ENCODE measurements at places on chromosomes 2 and 18.

GRCh38 chr18:11980494-11981191 lies 664 bp upstream of the IMPA2 start:
- ATAC-seq: peak; percentile 90

- ATAC-seq: no peak
These were observed 22.6 kb downstream of the ST6GAL2 start for GRCh38 chr2:106863387-106863786.

- no peak for ATAC-seq
These were observed 68.7 kb downstream of the STK39 start for GRCh38 chr2:168178520-168179324.

- ATAC-seq: no peak
These were observed 514.2 kb downstream of the PTPRM start for GRCh38 chr18:8081267-8081666.
